Activated gamma-delta T cell treated with Interleukin-2 at 50 U/mL for 16 hours (primary cell): ENCODE measurements at places on chromosomes 5 and 9.

- DNase-seq: no peak
Measured at GRCh38 chr5:76831110-76831452, 12.3 kb downstream of the F2RL1 start.

DNA sequence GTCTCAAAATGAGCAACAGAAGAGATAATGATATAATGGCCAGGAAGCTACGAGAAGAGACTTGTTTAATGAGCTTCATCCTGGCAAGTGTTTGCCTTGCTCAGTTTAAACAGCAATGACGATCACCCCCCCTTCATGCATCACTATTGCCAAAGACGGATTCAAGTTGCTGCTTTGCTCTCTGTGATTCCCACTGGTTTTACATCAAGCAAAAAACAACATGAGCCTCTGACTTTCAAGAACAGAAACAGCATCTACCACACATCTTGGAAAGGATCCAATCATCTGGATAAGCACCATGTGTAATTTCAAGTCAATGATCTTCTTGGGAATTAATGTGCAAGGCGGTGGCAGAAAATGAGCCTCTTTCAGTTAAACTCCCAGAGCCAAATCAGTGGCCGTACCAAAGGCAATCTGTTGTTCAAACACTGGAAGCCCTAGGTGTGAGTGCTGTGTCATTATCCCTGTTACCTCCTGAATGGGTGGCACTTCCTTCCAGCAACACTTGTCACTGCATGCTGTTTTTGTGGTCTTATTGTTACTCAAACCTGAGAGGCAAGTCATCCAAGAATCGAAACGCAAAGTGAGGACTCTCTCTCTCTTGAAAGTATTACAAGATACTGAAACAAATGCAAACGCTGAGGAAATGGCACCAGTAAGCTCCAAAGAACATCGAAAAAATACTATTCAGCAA lies 72.8 kb downstream of the MED27 start:
- DNase-seq: no peak

GRCh38 chr9:83247732-83248131 lies 184.8 kb upstream of the RASEF start:
- no peak for DNase-seq

DNA sequence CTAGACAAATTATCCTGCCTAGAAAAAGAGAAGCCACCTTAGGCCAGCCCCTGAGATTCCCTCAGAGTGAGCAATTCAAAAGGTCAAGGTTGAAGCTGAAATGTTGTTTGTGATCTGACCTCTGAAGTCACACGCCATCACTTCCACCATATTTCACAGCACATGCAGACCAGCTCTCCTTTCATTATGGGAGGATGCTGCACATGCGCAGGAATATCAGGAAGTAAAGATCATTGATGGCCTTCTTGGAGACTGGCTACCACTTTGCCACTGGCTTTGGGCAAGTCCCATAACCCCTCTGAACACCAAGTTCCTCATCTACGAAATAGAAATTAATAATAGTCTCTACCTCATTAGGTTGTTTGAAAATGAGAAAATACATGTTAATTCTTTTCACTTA lies 39.5 kb downstream of the CDO1 start:
- DNase-seq: no peak

DNA sequence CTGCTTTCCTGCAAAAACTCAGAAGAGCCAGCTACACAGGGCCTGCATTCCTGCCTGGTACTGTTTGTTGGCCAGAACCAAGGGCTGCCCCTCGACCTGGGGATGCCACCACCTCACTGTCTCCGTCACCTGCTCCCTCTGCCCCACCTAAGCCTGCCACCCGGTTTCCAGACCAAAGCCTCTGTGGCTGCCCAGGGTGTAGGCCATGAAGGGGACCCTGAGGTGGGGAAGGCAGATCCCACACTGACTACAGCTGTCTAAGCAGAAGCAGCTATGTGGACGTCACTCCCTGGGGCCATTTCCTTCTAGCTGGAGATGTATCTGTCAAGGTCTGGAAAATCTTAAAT lies 35.8 kb downstream of the RASGEF1C start:
- DNase-seq: no peak

DNA sequence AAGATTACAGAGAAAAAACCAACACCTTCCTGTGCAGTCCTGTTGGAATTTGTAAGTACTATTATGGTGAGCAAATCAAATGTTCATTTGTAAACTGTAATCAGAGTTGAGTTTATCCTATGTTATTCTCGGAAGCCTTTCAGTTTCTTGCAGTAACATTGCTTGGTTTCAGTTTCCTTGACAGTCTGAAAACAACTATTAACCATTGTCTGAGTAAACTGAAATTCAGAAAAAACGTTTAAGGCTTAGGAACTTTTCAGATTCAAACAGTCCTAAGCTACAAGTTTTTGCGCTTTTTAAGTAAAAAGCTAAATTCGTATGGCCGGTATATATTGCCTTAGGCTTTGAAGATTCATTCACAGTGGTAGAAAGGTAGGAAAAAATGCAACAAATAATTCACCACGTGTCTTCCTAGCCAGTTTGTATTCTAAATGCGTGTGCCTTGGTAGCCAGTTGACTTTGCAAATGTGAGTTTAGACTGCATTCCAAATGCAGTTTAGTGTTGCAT lies 2.5 kb downstream of the GPBP1 start:
- DNase-seq: no peak

DNA sequence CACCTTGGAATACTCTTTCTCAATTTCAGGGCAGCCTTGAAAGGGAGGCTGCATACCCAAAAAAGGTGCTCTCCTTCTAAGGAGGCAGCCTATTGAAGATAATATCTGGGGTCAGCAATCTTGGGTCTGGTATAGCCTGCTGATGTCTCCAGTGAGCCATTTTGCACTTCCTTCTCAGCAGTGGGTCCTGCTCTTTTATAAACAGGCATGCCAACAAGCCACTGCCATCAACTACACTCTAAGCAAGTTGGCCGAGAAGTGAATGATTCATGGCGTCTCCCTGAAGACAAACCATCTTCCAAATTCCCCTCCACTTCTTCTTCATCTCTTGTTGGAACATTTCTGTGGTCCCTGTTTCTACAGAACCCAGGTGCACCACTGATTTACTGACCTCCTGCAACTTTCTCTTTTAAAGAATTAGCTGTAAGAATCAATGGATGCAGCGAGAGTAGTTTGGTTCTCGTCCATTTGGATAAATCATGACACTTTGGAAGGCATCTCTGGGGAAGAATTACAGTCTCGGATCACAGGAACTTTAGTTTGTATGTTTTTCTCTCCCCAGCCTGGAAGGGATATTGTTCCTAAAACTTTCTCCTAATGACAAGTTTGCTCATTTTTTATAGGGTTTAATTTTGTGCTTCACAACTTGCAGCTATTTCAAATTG lies 108.3 kb downstream of the INSYN2B start:
- no peak for DNase-seq

DNA sequence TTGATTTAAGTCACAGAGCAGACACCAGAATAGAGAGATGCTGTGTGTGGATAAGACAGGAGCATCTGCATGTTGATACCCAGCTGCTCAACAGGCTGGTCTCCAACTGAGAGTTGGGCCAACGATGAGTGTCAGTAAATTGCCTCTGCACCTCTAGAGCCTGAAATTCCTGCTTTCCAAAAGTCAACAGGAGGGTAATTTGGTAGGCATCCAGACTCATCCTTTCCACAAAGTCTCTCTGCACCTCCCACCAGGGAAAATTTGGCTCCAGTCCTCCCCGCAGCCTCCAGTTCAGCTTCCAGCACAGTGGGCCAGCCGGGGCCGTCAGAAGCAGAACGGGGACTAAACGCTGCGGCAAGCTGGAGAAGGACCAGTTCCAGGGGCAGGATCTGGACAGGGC lies 136.9 kb downstream of the RFK start:
- no peak for DNase-seq

DNA sequence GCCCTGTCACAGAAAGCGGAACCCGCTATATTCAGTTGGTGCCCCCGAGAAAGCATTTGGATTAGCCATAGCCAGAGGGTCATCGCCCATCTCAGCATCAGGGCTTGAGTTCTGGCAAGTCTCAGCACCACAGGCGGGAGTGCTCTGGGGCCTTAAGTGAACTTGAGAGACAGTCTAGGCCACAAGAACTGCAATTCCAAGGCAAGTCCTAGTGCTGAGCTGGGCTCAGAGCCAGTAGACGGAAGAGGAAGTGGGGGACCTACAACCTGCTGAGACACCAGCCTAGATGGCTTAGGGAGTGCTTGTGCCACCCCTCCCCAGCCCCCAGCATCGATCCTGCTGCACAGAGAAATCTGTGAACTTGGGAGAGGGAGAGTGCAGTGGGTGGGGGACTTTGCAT lies 594.9 kb downstream of the CCDC171 start:
- DNase-seq: no peak
